NCI-H510A (cell line): ENCODE measurements at places on chromosomes 12 and 14.

GRCh38 chr14:59055439-59056045 is 132.9 kb upstream of the DAAM1 start:
- DNase-seq: no peak

GRCh38 chr12:95909871-95910270 is 32.5 kb downstream of the CCDC38 start:
- no peak for DNase-seq

GRCh38 chr14:104481323-104481722 is 98.2 kb upstream of the C14orf180 start:
- no peak for DNase-seq

- peak; percentile 55 for DNase-seq
Observed at GRCh38 chr14:92686900-92687427, 61.5 kb downstream of the LGMN start.

- DNase-seq: peak; percentile 24
Observed at GRCh38 chr12:109775172-109775881, 57.9 kb downstream of the TRPV4 start.

DNA sequence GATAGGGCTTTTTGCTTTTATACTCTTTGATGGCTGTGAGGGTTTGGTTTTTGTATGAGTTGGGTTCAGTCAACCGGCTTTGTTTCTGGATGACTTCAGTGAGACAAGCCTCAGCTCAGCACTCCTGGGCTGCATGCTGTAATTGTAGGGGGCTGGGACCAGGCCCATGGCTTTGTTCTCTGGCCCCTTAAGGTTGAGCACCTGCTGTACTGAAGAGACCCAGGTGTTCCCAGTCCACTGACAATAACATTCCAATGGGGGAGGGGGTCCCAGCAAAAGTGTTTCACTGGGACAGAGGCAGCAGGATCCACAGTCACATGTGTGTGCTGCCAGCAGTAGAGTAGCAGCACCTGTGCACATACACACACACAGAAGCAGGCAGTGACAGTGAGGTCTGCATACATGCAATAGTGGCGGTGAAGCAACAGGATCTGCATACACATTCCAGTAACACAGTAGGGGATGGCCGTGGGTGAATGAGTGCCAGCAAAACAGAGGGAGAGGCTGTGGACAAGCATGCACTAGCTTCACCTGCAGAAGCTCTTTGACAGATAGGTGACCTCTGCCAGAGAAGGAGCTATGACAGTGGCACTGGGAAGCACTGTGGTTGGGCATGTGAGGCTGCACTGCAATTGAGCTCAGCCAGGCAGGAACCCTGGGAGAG is 240.4 kb downstream of the ASCL1 start:
- peak; percentile 17 for DNase-seq
